Natural killer cell treated with Interleukin-12 subunit alpha and Interleukin-12 subunit beta and Interleukin-15 and Interleukin-18, amount 100 ng/mL, for 72 hours (primary cell): ENCODE measurements at places on chromosomes 4 and X. TPM values are rescaled to one million over a fixed set of nuclear protein-coding genes. Genes with fewer than 3 reads are reported as not detected.

DNA sequence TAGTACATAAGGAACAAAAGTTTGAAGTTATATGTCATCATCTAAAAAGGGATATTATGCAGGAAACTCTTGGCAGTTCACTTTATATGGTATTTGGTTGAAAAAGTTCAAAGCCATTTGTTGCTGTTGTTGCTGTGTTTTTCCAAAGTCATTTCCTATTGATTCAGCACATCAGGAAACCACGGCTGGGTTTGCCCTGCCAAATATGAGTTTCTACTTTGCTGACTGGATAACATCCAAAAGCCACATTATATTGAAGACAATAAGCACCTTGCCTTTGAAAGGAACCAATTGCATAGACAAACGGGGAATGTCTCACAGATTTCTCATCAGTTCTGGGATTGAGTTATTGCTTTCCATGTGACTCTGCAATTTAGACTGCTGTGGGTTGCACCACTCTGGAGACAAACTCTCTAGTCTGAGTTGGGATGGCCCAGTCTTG lies 206.1 kb downstream of the SLC39A8 start:
- DNase-seq, result no peak
- H3K4me3 ChIP-seq, result no peak overlapping the region
- no peaks in the 10 kb centered on the region for H3K27me3 ChIP-seq

XG gene
- not detected for total RNA-seq

GRCh38 chr4:45778514-45778913 lies 345.3 kb downstream of the GABRG1 start:
- H3K27me3 ChIP-seq, result no peaks in the 10 kb centered on the region
- H3K4me1 ChIP-seq, result no peaks in the 10 kb centered on the region
- no peak for DNase-seq
- no peak overlapping the region for H3K4me3 ChIP-seq
- no peaks in the 10 kb centered on the region for H3K36me3 ChIP-seq

CPE gene
- not detected for total RNA-seq

- no peak overlapping the region for H3K27ac ChIP-seq
- peaks cover 30% of the 10 kb centered on the region for H3K36me3 ChIP-seq
- no peak for DNase-seq
- H3K27me3 ChIP-seq, result no peaks in the 10 kb centered on the region
- no peak overlapping the region for H3K4me3 ChIP-seq
Measured at GRCh38 chr4:68316193-68316969, 33.5 kb downstream of the YTHDC1 start.

DNA sequence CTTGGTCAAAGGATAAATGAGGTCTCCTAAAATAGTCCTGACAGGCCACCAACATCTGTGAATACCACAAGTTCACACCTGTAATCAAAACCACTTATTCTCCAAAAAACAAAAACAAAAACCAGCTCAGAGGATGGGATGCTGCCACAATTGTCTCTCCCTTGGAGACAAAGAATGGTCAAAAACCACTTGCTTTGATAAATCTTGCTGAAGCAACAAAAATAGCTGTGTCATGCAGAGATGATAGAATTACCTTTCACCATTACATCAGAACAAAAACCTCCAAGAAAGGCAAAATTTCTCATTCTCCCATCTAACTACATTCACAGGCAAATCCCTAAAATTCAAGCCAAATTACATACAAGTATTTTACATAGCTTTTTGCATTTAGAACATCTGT lies 180.4 kb downstream of the MAML3 start:
- no peak overlapping the region for H3K27ac ChIP-seq
- DNase-seq, result no peak
- H3K4me1 ChIP-seq, result peaks cover 24% of the 10 kb centered on the region
- peaks cover 3% of the 10 kb centered on the region for H3K27me3 ChIP-seq
- H3K4me3 ChIP-seq, result no peak overlapping the region

BEX5 gene
- total RNA-seq, result 3.0 TPM

DNA sequence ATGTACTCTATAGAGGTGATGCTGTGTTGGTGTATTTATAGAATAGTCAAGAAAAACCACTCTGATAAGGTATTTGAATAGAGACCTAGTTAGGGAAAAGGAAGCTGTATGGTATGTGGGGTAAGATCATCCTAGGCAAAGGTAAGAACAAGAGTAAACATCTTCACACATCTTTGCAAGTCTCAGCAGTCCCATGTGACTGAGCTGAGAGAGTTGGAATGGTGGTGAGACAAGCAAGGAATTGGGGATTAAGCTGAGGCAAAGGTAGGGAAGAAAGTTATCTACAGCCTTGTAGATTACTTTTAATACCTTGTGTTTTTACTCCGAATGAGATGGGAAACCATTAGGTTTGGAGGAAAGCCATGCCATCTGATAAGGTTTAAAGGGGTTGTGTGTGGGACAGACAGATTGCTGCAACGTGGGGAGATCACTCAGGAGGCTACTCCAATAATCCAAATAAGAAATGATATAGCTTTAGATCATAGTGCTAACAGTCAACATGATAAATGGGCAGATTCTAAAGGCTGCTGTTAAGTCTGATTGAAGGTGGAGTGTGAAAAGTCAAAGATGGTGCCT lies 31.7 kb upstream of the MANBA start:
- no peak overlapping the region for H3K4me3 ChIP-seq
- no peaks in the 10 kb centered on the region for H3K27me3 ChIP-seq
- H3K36me3 ChIP-seq, result peaks cover 20% of the 10 kb centered on the region

NAA11 gene
- not detected for total RNA-seq

DNA sequence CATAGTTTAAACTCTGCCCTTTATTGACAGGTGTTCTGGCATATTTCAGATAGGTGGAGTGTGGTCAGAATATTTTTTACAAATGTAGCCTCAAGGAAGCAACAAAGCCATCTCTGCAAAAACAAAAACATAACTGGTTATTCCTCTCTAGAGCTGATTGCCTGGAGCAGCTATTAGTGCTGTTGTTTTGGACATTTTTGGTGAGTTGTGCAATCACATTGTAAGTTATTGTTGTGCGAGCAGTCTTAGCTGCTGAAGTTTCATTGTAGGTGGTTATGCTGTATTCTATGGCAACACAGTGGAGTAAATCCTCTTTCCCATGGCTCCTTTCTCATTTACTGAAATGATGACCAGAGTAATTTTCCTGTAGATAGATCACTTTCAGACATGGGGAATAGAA lies 1413.0 kb downstream of the PCDH7 start:
- peaks cover 2% of the 10 kb centered on the region for H3K36me3 ChIP-seq
- no peak overlapping the region for H3K4me3 ChIP-seq
- no peaks in the 10 kb centered on the region for H3K27me3 ChIP-seq
- no peak for DNase-seq
- no peaks in the 10 kb centered on the region for H3K4me1 ChIP-seq
- H3K27ac ChIP-seq, result no peak overlapping the region

PFKFB1 gene
- total RNA-seq, result 0.24 TPM

DNA sequence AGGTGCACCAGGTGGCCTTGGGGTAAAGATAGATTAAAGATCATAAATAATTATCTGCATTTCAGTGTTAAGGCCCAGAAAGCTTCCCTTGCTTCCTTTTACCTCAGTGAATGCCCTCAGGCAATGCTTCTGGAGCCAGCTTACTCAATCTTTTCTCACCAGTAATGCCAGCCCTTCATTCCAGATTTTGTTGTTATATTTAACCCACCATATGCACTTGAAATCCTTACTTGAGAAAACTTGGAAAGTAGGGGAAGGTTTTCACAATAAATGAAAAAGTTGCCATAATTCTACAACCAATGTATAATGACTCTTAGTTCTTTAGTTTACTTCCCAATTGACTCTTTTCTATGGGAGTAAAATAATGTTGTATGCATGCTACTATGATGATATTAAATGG lies 17.1 kb upstream of the PBDC1 start:
- no peaks in the 10 kb centered on the region for H3K36me3 ChIP-seq
- no peaks in the 10 kb centered on the region for H3K4me1 ChIP-seq
- DNase-seq, result no peak
- H3K27ac ChIP-seq, result no peak overlapping the region

REELD1 gene
- total RNA-seq, result 1.0 TPM

TMPRSS11A gene
- total RNA-seq, result not detected

DNA sequence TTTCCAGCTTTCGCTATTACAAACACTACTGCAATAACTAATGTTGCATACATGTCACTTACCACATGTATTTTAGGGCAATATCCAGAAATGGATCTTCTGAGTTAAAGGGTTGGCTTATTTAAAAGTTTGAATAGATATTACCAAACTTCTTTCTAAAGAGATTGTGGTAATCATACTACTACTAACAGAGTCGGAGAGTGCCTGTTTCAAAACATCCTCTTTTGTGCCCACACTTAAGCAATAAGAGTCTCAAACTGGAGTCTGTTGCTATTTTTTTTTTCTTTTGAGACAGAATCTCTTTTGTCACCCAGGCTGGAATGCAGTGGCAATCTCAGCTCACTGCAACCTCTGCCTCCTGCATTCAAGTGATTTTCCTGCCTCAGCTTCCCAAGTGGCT lies 35.8 kb downstream of the FGFBP1 start:
- peaks cover 13% of the 10 kb centered on the region for H3K36me3 ChIP-seq
- no peak for DNase-seq
- H3K27me3 ChIP-seq, result peaks cover 36% of the 10 kb centered on the region
- peak overlapping the region; percentile 44 for H3K4me3 ChIP-seq

DNA sequence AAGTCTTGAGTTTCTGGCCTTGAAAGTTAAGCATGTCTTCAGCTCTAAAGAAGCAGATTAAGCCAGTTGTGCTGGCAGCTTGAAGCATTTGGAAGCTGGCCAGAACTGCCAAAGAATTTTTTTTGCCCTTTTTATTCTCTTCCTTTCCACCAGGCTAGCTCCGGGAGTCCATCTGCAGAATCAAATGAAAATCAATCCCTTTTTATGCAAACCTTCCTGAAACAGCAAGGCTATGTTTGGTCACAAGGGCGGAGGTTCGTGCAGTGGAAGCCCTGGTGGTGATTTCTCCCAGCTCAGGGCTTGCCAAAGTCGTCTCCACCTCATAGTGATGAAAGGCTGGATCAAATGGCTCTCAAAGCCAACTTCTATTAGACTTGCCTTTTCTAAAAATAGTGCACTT lies 21.6 kb upstream of the C4orf54 start:
- H3K27ac ChIP-seq, result no peak overlapping the region
- no peak overlapping the region for H3K4me3 ChIP-seq
- DNase-seq, result no peak
- H3K36me3 ChIP-seq, result peaks cover 4% of the 10 kb centered on the region

ADGRG4 gene
- total RNA-seq, result not detected

DNA sequence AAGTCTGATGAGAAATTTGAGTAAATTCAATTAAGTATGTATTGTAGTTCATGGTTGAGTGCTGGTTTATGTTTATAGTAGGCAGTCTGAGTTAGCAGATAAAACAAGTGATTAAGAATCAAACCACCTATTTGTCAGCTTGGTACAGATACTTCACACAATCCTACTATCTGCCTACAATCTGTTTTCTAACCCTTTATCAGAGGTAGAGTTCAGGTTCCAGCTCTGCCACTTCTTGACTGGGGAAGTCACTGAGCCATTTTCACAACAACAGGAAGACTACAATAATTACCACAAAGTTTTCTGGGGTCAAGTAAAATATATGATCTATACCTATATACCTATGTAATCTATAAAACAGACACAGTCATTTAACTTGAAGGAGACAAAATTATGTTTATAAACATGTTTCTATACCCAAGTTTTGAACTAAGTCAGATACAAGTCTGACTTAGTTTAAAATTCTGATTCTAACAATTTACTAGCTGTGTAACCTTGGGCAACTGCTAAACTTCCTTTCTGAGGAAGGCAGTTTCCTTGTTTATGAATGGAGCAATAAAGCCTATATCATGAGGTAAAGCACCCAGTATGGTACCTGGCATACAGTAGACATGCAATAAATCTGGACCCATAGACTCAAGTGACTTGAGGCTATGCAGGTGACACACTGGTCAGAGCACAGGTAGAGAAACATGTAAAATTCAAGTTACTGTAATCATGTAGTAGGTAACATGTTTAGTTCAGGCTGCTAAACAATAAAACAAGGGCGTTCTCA lies 37.2 kb upstream of the BDH2 start:
- no peak for DNase-seq
- H3K4me1 ChIP-seq, result no peaks in the 10 kb centered on the region
- H3K4me3 ChIP-seq, result no peak overlapping the region
- no peak overlapping the region for H3K27ac ChIP-seq
- no peaks in the 10 kb centered on the region for H3K27me3 ChIP-seq

DNA sequence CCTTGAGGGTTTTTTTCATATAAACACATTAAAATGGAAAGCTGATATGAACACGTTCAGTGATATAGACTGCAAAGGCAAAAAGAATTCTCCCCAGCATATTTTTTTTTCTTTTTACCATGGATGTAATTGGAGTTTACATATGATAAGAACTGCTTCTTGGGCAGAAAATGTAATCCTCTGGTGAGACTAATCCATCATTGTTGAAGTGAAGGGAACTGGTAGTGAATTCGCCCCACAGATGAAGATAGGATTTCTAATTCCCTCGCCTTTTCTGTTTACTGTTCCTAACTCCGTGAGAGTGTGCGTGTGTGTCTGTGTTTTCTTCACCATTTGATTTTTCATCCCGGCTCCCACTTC lies 88.9 kb downstream of the GPR143 start:
- H3K4me3 ChIP-seq, result peak overlapping the region; percentile 74
- H3K36me3 ChIP-seq, result peaks cover 15% of the 10 kb centered on the region
- no peak for DNase-seq
- H3K27me3 ChIP-seq, result no peaks in the 10 kb centered on the region
- H3K27ac ChIP-seq, result peak overlapping the region; percentile 83

UTP14A gene
- total RNA-seq, result 54.8 TPM

FGFBP2 gene
- total RNA-seq, result 12.4 TPM

MAGEA4 gene
- total RNA-seq, result not detected

- DNase-seq, result no peak
- peaks cover 2% of the 10 kb centered on the region for H3K4me1 ChIP-seq
- H3K27ac ChIP-seq, result no peak overlapping the region
Measured at GRCh38 chrX:2423282-2423681, 77.5 kb downstream of the DHRSX start.

DNA sequence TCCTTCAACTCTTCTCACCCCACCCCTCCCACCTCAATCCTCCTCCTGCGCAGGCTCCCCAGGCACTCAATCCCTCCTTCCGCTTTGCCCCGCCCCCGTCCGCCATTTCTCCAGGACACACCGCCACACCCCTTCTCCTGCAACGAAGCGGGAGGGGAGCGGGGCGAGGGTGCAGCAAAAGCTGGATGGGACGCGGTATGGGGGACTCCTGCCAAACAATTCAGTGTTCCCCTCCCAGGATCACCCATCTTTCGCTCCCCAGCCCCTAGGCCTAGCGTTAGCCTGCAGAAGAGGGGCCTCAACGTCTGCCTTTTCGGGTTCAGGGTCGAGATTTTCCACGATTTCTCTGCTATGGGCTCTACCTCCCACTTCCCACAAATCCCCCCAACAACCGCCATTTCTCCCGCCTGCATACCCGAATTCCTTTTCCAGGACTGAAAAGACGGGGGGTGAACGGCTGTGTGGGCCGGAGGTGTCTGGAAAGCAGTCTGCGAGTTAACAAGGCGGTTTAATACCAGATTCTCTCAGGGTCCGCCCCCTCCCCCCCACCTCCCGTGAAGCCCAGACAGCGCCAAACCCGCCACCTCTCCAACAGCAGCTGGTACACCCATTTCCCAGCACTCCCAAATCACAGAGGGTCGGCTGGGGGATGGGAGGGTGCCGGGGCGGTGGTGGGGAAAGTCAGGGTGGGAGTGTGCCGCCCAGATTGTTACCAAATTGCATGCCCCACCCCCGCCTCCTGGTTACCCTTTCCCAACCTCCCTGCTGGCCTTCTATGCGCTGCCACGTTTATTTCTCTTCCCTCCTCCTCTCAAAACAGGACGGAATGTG lies 774 bp downstream of the ARMCX2 start:
- H3K27me3 ChIP-seq, result peaks cover 13% of the 10 kb centered on the region
- no peak overlapping the region for H3K27ac ChIP-seq
- DNase-seq, result no peak
- peaks cover 10% of the 10 kb centered on the region for H3K4me1 ChIP-seq
